ENCODE measurements at places on chromosomes 12 and 14. TPM values are rescaled to one million over a fixed set of nuclear protein-coding genes. Genes with fewer than 3 reads are reported as not detected.

GRCh38 chr12:5626151-5626550 lies 194.2 kb downstream of the NTF3 start:
- DNase-seq: no peak

PRB3 gene
- total RNA-seq: not detected

IGF1 gene
- total RNA-seq: 61.6 TPM

CACNA2D4 gene
- 2.6 TPM for total RNA-seq
